ENCODE measurements at places on chromosomes 1 and 21. TPM values are rescaled to one million over a fixed set of nuclear protein-coding genes. Genes with fewer than 3 reads are reported as not detected.

- no peak for DNase-seq
Measured at GRCh38 chr1:24101796-24102586, 9.9 kb downstream of the MYOM3 start.

DNA sequence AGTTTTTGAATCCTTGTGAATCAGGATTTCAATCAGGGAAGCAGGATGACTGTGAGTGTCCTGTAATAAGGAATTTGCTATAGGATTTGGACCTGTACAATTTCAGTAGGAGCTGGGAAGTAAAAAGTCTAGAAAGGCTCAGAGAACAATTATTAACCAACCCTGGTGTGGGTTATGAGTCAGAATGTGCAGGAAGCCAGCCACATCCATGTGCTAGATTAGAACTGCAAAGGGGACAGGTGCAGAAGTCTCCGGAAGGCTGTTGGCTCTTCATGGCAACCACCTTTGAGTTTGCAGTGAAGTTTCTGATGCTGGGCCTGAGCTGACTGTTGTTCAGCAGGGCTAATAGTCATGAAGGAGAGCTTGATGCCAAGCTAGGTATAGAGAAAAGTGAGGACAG is 70.7 kb downstream of the SPATA46 start:
- peak; percentile 12 for DNase-seq

- DNase-seq, result no peak
Measured at GRCh38 chr1:166974647-166975345, 544 bp downstream of the ILDR2 start.

- DNase-seq, result no peak
Measured at GRCh38 chr1:245501633-245502032, 346.8 kb downstream of the KIF26B start.

- DNase-seq, result no peak
Measured at GRCh38 chr1:235470741-235471439, 33.4 kb downstream of the B3GALNT2 start.

The CFHR3 gene
- total RNA-seq, result not detected

DNA sequence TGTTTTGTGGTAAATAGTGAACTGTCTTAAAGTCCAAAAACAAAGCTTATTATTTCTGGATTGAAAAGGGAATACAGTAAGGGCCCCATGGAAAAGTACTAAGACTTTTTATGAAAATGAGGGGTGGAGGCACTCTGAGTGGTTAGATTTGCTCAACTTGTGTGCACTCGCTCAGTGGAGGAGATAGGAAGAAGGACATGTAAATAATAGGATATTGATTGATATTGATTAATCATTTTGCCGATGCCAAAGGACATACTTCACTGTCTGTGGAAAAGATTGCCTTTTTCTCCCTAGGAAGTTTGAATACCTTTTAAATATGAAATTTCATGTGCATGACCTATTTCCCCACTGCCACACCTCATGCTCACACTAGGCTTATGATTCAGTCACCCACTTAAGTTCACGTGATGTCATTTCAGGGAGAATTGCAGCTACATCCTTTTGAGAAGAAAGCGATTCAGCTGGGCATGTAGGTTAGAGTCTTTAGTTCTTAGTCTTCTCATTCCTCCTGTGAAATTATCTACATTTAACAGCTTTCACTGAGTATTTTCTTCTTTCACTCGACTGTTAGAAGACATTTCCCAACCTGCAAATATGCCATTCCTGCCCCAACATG is 5.0 kb downstream of the MTR start:
- no peak for DNase-seq

GRCh38 chr1:117093870-117094621 is 27.5 kb downstream of the TRIM45 start:
- peak; percentile 83 for DNase-seq

DNA sequence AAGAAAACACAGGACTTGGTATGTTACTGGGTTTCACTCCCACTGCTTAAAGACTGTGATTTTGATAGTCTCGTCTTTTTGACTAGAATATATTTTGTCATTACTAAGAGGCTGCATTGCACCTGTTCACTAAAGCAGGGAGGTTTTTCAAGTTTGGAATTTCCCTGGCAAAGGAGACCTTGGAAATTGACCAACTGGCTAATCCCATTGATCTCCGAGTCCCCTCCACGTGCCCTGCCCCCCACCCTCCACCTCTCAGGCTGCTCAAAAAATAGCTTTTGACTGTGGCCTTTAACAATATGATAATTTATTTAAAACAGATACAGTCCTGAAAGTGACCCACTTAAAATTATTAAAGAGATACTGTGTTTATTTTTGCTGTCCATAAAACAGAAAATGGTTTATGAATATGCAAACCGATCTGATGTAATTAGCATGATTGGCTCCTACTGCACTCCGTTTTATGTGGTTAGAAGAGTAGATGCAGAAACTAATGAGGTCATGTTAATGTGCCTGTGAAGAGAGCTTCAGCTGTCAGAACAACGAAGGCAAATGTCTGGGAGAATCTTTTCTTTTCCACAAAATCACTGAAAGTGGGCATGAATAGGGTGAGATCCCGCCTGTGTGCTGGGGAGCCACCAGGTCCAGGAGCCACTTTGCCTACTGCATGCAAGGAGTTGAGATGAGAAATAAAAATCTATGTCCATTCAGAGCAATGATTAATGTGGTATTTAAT is 361.5 kb downstream of the RRAGC start:
- DNase-seq, result no peak

- DNase-seq, result no peak
Measured at GRCh38 chr21:43622796-43623195, 36.5 kb downstream of the HSF2BP start.

DNA sequence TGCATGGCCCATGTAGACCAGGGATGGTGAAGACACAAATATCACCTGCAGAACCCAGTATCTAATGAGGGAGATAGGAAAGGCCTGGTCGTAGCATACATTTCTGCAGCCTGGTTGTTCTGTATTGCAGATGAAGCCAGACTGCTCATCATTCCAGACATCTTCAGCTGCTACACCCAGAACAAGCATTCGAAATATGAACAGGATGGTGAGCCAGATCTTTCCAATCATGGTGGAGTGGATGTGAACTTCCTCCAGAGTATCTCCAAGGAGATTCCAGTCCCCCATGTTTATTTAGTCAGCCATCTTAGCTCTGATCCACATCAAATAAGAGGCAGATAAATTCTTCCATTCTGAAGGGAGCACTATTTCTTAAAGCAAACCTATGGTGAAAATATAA is 2.7 kb upstream of the MYCBP start:
- DNase-seq, result no peak

- DNase-seq, result no peak
Measured at GRCh38 chr1:7552402-7552801, 218.7 kb upstream of the VAMP3 start.

- no peak for DNase-seq
Measured at GRCh38 chr1:54051933-54052430, 1.0 kb downstream of the TMEM59 start.

The CRABP2 gene
- 62.7 TPM for total RNA-seq

Data from fibroblast of the aortic adventitia (primary cell).